ENCODE measurements at places on chromosomes 5 and 9. TPM values are rescaled to one million over a fixed set of nuclear protein-coding genes. Genes with fewer than 3 reads are reported as not detected.

The HMCN2 gene
- not detected for total RNA-seq

- DNase-seq, result no peak
These were observed 14.9 kb downstream of the CD180 start for GRCh38 chr5:67181648-67182221.

- no peak for DNase-seq
These were observed 307.2 kb downstream of the NSG2 start for GRCh38 chr5:174352681-174353080.

- DNase-seq, result no peak
These were observed 246.7 kb downstream of the ADAMTSL1 start for GRCh38 chr9:18720691-18721090.

The CTSL gene
- total RNA-seq, result 1,575 TPM

DNA sequence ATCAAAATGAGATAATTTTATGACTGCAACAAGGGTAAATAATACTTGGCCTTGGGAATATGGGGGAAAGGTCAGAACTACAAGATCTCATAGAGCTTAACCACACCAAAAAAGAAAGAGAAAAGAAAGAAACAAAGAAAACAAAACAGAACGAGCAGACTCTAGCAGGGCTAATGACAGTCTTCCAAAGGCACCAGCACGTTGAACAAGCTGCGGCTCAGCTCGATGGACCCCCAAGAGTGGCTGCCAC lies 689 bp downstream of the AK3 start:
- peak; percentile 2 for DNase-seq

The ZBTB34 gene
- total RNA-seq, result 7.4 TPM

- no peak for DNase-seq
These were observed 1.4 kb downstream of the TSPAN17 start for GRCh38 chr5:176648474-176649194.

- no peak for DNase-seq
These were observed 352.7 kb downstream of the LRRC70 start for GRCh38 chr5:62931153-62931950.

GRCh38 chr5:164375051-164375450 lies 869.6 kb downstream of the MAT2B start:
- no peak for DNase-seq

The TNFSF15 gene
- not detected for total RNA-seq

DNA sequence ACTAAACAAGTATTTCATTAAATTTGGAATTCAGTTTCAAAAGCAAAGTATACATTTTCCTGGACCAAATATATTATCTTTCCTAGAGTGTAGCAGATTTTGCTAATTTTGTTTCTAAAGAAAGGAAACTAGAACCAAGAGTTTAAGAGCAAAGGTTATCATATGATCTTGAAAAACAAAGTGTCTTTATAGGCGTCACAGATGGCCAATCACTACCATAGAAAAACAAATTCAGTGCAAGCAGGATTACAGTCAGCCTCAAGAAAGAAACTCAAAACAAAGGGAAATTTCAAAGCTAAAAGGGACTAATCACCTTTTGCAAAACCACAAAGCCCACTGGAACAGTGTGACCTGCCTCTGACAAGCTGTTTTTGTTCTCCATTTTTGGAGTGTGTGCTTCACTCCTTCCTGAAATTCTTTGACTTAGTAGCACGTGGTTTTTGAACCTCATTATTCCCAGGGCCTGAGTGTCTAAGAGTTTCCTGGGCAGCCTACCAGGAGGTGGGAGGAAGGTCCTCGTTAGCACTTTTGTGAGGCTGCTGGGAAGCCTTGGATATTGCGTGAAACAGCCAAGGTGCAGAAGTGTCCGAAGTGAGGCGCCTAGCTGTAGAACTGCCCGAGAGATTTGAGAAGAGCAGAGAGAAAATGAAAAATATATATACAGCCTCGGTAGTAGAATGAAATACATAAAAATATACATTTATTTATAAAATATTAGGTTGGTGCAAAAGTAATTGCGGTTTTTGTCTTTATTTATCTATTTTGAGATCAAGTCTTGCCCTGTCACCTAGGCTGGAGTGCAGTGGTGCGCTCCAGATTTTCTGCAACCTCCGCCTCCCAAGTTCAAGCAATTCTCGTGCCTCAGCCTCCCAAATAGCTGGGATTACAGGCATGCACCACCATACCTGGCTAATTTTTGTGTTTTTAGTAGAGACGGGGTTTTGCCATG lies 246.1 kb downstream of the MARCHF11 start:
- DNase-seq, result peak; percentile 54

- DNase-seq, result peak; percentile 19
These were observed 710 bp downstream of the HSD17B4 start for GRCh38 chr5:119453040-119453373.

GRCh38 chr5:111227801-111228200 lies 3.6 kb downstream of the CAMK4 start:
- peak; percentile 44 for DNase-seq

The SH3TC2 gene
- 21.8 TPM for total RNA-seq

The PCDHA3 gene
- total RNA-seq, result 0.27 TPM

The FREM1 gene
- not detected for total RNA-seq

- DNase-seq, result peak; percentile 69
These were observed 123.5 kb downstream of the APBA1 start for GRCh38 chr9:69548681-69549080.

DNA sequence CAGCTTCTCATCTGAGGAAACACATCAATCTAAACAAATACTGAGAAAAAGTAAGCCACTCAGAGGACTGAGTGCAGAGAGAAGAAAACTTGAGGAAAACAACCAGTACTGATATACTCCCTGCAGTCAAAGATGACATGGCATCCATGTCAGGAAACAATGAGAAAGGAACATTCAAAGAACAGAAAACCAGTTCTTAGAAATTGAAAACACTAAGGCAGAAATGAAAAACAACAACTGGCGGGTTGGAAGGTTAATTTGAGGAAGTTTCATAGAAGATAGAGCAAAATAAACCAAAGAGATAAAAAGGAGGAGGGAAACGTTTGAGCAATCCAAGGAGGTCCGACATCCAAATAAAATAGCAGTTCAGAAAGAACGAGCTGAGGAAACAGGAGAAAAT lies 475.2 kb downstream of the HINT1 start:
- DNase-seq, result no peak

The F2R gene
- total RNA-seq, result 6.2 TPM

- no peak for DNase-seq
These were observed 112.8 kb downstream of the MARCHF11 start for GRCh38 chr5:16066810-16067209.

- peak; percentile 58 for DNase-seq
These were observed 80.5 kb downstream of the SH3RF2 start for GRCh38 chr5:146016764-146017484.

DNA sequence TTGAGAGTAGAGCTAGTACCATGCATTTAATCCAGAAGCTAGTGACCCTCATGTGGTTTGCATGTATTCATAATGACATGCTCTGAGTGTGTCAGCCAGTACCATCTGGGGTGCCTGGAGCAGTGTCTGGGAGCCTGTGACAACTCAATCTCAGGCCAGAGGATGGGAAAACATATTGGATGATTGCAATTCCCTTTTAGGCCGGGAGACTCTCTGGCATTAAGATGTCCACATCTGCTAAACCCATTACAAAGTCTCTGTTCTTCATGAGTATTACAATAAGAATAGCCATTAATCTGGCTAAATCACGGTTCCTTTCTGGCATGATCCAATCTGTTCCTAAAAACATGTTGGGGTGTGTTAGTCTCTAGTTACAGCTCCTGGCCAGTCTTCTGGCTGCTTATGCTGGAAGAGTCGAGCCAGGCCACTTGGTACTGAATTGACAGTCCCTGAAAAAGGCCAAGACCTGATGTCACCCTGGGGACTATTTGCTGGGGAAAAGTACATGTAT lies 475.7 kb downstream of the ENC1 start:
- DNase-seq, result no peak

GRCh38 chr5:2091921-2092320 lies 209.2 kb upstream of the IRX4 start:
- DNase-seq, result no peak

- DNase-seq, result peak; percentile 80
These were observed 31.7 kb upstream of the KCNMB1 start for GRCh38 chr5:170420806-170421412.

DNA sequence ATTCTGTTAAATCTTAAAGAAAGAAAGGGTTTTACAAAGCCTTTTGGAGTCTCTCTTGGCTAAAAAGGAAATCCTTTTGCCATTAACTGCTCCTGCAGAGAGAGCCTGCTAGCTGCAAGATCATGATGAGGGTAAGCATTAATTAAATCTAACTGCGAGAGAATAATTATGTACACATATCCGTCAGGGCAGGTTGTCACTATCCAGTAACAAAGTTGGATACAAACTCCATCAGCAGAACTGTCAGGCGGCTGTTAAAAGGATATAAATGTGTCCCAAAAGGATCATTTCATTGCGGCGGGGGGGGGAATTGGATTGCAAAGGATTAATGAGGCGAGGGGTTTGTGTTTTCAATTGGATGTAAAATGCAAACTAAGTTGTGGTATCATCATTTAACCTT lies 289.3 kb downstream of the ASTN2 start:
- DNase-seq, result no peak

DNA sequence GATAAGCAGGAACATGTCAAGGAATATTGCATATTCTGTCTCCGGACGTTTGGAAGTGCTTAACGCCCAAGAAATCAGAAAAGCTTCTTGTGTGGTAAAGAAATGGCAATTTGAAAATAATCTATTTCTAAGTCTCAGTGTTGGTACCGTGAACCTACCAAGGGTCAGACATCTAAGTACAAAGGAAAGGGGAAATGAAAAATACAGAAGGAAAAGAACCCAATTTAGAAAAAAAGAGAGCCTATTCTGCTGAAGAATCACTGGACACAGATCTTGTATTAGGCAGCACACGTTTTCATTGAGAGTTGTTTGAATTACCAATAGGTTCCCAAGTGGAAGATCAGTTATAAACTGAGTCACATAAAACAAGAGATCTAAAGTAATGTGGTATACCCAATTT lies 46.9 kb upstream of the CEP78 start:
- DNase-seq, result no peak

The MYMK gene
- not detected for total RNA-seq

DNA sequence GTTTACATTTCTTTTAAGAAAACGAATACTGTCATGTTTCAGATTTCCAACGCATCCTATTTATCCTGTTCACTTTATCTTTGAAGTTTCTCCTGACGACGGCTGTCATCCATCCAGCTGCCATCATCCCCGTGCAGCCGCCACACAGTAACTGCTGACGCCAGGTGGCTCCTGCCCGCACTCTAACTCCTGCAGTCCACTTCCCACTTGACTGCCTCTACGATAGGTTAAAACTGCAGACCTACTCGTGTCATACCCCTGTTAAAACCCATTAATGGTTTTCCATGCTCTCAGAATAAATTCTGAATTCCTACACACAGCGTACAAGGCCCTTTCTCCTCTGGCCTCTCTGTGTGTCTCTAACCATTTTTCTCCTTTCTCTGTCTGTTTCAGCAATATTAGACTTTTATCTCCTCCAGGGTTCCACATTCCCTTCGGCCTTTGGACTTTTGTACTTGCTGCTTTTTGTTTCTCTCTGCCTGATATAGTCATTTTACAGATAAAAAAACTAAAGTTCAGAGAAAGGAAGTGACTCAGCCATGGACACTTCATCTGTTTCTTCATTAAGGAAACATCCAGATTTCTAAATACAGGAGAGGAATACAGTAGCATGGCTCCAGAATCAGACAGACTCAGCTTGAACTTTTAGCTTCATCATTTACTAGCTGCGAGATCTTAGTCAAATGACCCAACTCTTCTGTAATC lies 84.9 kb downstream of the ADAMTS12 start:
- no peak for DNase-seq

The PLEKHG4B gene
- 0.53 TPM for total RNA-seq

- no peak for DNase-seq
These were observed 9.3 kb downstream of the CCNI2 start for GRCh38 chr5:132756542-132756941.

GRCh38 chr5:150312518-150312917 lies 9.8 kb upstream of the ARSI start:
- DNase-seq, result no peak

DNA sequence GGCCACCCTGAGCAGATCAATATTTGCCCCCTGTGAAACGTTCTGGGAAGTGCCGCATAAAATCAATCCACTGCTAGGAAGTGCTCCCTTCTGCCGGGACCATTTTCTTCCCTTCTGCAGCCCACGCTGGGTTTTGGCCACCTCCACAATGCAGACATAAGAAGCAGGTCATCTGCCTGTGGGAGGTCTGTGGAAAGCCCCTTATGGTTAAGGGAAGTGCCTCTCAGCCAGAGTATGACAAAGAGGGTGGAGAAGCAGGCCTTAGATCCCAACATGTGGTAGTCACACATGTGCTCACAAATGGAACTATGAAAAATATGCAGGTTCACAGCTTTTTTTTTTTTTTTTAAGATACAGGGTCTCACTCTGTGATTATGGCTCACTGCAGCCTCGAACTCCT lies 82.8 kb downstream of the SLC1A3 start:
- DNase-seq, result no peak

- DNase-seq, result no peak
These were observed 19.8 kb downstream of the TNFSF15 start for GRCh38 chr9:114785866-114786650.

The LHX3 gene
- not detected for total RNA-seq

- no peak for DNase-seq
These were observed 89.3 kb upstream of the TNC start for GRCh38 chr9:115207003-115207836.

The UNC5A gene
- total RNA-seq, result 0.08 TPM

GRCh38 chr9:136848393-136849037 lies 694 bp upstream of the PHPT1 start:
- peak; percentile 36 for DNase-seq

- no peak for DNase-seq
These were observed 94.2 kb upstream of the COL5A1 start for GRCh38 chr9:134547161-134548100.

GRCh38 chr5:126027149-126027548 lies 396.1 kb upstream of the GRAMD2B start:
- no peak for DNase-seq

DNA sequence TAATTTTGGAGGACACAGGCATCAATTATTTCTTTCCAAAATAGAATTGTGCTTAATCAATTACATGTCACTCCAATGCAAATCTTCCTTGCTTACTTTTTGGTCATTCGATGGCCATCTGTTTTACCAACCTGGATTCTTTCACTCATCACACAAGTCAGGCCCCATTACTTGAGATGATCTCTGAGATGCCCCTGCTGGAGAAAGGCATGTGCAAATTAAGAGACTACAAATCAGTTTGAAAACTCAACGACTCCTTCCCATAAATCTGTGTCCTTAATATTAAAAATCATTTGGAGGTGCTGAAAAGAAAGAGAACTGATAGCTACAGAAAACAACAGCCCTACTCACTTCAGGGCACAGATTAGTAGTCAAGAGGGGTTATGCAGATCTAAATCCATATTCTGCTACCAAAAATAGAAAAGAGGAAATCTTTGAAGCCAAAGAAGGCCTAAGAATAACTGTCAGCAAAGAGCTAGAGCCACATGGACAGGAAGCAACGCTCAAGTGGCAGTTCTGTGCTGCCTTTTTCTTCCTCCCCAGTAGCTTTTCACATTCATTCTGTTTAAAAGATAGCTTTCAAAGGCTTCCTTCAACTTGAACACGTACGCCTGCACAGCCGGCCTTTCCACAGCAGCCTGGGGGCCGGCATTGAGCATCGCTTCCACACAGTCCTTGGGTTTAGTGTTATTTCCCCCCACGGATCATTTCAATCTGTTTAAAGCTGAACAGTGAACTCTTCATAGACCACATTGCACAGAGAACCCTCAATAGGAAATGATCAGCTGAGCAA lies 79.3 kb upstream of the MAP3K1 start:
- no peak for DNase-seq

- no peak for DNase-seq
These were observed 81.8 kb downstream of the ZNF618 start for GRCh38 chr9:113957821-113958341.

Measured in SK-MEL-5 (cell line).